ENCODE measurements at places on chromosomes 4 and X.

DNA sequence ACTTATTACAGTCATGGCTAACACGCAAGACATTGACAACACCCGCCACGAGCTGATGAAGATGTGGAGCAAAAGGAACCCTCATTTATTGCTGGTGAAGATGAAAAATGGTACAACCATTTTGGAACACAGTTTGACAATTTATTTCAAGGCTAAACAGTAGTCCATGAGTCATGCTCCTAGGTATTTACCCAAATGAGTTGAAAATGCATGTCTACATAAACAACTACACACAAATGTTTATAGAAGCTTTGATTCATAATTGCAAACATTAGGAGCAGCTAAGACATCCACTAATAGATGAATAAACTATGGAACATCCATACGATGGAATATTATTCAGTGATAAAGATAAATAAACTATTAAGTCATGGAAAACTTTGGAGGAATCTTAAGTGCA, 580.1 kb downstream of the RAPGEF2 start:
- DNase-seq: no peak

DNA sequence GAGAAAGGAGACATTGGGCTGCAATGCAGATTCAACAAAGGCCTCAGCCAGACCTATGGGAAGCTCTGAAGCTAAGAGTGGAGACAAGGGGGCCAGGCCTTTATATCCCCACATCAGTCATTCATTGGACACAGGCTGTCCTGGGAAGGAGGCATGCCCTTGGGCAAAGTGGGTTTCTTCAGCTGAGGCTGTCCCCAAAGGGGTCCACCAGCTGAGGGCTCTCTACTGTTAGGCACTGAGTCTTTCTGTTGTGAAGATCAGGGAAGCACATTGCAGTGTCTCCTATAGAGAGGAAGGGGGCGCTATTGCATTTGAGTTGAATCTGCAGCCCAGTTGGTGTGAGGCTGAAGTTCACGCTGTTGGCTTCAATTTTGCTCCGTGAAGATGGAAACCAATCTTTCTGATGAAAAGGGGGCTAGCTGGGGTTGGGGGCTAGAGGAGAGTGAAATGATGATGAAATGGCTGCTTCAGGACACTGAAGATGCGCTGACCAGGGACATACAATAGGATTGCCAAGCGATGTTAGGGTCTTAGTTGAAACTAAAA, 48.0 kb downstream of the SLC25A5 start:
- no peak for DNase-seq

DNA sequence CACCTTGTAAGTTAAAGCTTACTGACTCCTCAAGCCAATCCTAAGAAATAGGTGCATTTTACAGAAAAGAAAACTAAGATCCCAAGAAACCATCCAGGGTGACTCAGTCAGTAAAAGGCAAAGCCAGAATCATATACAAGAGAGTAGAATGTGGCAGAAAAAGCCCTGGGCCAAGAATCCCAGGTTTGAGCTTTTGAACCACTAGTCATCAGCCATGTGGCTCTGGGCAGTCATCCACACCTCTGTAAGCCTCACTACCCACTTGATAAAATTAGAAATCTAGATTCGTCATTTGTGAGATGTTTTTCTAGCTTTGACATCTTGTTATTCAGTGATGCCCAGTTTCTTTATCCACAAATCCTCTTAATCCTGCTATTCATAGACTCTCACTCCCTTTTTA, 122.2 kb upstream of the PDE5A start:
- DNase-seq: no peak

- DNase-seq: peak; percentile 74
These were observed 71.0 kb downstream of the PJA1 start for GRCh38 chrX:69093960-69094871.

DNA sequence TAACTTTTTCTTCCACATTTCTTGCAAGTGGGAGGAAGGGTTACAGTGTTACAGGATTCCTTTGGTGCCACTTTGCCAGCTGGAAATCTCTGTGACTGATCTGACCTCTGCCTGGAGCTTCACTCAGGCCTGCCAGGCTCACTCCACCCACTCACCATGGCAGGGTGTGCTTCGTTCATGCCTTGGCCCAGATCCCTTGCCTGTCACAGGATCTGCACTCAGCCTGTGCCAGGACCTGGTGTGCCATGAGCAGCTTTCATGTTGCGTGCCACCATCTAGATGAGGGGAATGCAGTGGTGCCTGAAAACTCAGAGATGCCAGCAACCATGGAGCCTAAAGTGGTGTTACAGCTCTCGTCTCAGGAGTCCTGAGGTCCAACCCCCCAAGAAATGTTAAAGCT, 2596.4 kb downstream of the PCDH7 start:
- no peak for DNase-seq

DNA sequence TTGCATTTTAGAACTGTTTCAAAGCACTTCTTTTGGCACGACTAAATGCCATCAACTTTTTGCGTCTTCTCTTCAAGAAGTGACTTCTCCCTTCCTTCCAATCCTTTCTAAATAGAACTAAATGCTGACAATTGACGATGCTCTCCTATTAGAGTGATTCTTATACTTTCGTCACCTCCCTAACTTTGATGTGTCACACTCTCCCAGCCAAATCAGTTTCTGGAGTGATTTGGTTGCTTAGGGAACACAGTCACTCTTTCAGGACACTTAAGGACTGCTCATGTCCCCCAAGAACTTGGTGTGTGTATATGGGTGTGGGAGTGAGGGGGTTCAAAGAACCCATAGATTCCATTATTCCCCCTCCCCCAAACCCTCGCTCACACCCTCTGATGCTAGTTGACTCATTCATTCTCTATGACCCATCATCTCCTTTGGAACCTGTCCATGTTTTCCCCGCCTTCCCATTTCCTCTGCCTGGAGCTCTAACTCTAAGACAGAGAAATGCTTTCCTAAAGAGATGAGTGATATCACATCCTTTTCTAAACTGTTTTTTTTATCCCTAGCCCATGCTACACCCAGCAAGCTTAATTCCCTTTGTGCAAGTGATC, 26.8 kb upstream of the AREG start:
- no peak for DNase-seq

- no peak for DNase-seq
These were observed 454.4 kb upstream of the ATOH1 start for GRCh38 chr4:93373893-93374860.

DNA sequence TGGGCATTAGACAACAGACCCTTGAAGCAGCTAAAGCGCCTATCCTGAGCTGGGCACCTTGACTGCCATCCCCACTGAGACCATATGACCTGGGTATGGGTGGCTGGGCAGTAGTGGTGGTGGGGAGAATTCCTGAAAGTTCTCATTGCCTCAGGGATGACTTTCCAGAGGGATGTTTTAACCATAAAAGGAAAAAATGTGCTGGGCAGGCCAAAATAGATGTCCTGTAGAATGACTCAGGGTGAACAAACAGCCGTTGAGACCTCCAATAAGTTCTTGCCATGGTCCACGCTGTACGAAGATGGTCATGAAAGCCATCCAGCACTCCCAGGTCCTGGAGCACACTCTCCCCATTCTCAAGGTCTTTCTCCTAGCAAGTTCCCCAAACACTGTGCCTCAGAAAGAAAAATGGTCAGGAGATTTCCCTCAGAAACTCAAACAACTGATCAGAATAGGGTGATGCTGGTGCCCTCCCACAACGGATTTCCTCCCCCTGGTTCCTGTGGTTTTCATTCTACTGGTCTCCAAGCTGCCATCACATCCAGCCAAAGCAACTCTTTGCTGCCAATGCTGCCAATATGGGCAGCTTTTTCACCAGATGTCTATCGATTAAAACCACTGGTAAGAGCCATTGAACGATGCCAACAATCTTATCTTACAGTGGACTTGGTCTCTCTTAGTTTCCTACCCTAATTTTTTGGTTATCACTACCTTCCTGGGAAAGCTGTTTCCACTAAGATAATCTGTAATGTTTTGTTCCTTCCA, 11.2 kb downstream of the CDKN2AIP start:
- no peak for DNase-seq

DNA sequence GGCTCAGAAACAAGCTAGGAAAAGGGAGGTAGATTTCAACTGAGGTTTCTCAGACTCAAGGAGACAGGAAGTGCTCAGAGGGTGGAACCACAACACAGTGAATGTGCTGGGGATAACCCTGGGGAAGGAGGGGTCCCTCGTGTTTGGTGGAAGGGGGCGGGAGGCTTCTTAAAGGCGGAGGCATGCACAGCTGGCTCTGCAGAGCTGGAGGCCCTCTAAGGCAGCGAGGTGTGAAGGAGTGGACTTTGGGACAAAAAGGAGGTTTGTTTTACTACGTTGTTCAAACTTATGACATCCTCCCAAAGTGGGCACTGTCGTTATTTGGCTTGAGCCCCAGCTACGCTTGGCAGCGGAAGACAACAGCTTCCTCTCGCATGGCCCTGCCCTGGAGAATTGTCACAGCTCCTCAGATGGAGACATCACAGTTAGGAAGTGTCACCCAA, 21.7 kb upstream of the MTM1 start:
- DNase-seq: no peak

- DNase-seq: no peak
These were observed 139.5 kb downstream of the PDGFRA start for GRCh38 chr4:54368281-54369265.

DNA sequence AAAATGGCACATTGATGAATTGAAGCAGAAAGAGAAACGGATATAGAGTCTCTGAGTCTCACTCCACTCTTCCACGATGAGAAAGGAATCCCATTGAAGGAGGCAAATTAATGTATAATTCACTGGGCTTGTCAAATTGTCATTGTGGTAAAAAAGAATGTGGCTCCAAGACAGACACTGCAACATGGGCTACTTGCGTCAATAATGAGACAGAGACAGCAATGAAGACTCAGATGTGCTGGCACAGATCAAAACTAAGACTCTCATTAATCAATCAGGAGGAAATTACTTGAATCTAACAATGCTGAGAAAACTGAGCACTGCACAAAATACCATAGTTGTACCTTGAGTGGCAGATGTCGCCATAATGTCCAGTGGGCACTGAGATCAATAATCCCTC, 1485.5 kb downstream of the TECRL start:
- no peak for DNase-seq

DNA sequence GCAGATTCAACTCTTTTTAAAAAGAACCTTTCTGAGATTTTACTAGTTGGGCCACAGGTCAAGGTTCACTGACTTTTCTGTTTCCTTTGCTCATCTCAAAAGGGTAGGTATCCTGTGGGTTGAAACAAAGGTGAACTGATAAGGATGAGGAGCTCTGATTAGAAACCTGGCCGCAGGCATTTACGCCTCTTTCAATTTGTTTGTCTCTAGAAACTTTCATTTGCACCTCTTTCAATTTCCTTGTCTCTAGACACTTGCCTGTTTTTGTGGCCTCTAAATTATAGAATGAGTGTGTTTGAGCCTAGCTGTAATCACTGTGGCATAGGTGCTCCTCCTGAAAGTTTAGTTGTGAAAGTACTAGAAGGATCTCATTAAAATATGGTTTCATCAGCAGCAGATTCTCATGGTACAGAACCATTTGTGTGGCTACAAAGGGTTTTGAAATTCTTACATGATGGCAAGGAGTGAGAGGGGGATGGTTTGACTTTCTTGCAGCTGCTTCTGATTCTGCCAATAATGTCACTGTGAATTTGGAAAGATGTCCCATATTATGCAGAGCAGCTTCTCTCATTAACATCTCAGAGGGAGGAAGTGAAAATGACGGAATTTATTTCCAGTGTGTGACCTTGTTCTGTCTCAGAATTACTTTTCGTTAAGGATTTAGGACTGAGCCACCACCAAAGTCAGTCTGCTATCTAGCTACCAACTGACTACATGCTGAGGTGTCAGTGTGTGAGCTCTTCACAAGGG, 142.2 kb downstream of the SH2D1A start:
- DNase-seq: no peak

DNA sequence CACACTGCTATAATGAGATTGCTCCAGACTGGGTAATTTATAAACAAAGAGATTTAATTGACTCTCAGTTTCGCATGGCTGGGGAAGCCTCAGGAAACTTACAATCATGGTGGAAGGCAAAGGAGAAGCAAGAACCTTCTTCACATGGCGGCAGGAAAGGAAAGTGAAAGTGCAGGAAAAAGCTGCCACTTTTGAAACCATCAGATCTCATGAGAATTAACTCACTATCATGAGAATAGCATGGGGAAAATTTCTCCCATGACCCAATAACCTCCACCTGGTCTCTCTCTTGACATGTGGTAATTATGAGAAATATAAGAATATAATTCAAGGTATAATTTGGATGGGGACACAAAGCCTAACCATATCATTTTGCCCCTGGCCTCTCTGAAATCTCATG, 884.2 kb downstream of the GLUD2 start:
- DNase-seq: no peak

DNA sequence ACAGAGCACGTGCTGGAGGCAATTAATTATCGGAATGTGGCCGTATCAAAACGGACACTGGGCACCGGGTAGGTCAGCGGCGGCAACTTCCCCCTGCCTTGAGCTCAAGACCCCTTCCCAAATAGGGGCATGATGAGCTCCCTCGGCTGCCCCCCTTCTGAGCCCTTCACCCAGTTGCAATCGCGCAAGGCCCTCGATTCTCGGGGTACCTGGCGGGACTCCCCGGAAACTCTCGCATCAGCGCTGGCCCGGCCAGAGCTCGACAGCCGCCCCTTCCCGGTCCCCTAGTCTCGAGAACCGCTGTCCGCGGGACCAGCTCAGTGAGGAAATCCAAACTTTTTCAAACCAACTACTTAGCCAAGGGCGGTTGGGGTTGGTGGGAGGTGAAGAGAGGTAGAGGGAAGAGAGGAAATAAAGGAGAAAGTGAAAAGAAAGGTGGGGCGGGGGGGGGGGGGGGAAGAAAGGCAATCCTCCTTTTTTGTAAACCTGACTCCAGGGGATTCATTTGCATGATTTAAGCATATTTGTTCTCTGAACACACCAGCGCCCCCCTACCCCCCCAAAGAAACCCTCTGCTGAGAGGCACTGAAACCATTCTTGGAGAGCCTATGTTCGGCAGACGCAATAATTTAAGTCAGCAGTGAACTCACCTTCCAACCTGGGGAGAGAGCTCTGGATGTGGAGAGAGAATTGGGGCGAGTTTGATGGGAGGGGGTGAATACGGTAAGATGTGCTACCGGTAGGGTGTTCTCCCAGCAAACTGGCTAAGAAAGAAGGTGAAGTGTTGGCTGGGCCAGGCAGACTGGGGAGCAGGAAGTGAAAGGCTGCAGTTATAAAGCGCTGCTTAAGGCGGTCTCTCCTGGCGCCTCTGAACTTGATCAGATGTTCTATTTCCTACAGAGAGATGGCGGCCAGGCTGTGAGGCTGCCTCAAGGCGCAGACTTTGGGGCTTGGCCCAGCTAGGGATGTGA, 2.0 kb upstream of the ZIC3 start:
- no peak for DNase-seq

GRCh38 chrX:24983931-24984330, 31.8 kb downstream of the ARX start:
- DNase-seq: no peak

Data from sigmoid colon (tissue), 7 donors.